ENCODE measurements at places on chromosomes 2 and 18.

GRCh38 chr2:240593703-240594451 lies 7.3 kb downstream of the CAPN10 start:
- no peak for DNase-seq

DNA sequence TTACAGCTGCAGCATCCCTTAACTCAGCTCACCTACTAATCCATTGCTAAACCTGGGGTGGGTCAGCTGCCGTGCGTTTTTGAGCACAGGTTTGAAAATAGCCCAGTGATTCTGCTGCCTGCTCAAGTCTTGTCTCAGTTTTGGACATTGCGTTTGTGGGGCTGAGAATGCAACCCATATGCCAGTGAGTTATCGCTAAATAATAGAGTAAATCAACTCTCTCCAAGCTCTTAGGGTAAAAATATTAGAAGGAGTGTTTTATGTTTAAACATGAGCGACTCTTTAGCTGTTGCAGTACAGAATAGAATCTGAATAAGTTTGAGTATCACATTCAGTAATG lies 2.1 kb downstream of the TSHZ1 start:
- DNase-seq, result no peak

DNA sequence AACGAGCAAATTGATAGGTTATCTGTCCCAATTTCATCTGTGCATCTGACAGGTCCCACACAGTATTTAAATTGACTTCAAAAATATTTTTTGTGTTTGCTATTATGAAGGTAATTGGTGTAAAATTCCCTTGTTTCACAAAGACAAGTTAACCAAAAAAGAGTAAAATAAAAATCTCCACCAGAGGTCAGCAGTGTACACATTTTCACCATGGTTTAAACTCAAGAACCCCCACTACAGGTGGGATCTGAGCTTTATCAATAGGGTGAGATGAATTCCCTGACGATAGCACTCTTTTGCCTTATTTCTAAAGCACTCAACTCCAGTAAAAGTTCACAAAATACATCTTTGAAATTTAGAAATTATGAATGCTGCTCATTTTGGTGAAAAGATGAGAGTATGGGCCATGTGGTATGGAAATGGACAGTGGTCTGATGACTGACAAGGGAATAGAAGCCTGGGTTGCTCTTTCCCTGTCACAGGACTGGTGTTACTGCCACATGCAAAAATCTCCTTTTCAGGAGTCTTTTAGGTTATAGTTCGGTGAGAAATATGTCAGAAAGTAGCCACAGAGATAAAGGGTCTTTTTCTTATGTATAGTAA lies 68.0 kb downstream of the SERPINB8 start:
- DNase-seq, result no peak

GRCh38 chr2:130763405-130763804 lies 8.1 kb downstream of the AMER3 start:
- no peak for DNase-seq

DNA sequence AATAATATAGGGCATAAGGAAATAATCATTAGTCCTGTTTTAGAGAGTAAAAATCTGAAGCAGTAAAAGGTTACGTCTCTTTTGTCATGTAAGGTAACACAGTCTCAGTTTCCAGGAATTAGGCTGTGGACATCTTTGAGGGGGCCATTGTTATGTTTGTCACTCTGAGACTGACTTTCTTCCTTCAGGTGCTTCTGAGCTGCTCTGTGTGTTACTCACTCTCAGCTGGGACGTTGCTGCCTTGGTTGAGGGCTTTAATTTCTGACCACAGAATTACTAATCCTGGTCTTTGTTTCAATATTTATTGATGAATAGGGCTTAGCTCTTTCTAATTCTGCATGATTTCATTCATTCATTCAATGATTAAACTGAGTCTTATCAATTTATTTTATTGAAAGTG lies 55.9 kb upstream of the SLC38A11 start:
- no peak for DNase-seq
